Naive B cell (primary cell): ENCODE measurements at places on chromosomes 2 and 18. TPM values are rescaled to one million over a fixed set of nuclear protein-coding genes. Genes with fewer than 3 reads are reported as not detected.

DNA sequence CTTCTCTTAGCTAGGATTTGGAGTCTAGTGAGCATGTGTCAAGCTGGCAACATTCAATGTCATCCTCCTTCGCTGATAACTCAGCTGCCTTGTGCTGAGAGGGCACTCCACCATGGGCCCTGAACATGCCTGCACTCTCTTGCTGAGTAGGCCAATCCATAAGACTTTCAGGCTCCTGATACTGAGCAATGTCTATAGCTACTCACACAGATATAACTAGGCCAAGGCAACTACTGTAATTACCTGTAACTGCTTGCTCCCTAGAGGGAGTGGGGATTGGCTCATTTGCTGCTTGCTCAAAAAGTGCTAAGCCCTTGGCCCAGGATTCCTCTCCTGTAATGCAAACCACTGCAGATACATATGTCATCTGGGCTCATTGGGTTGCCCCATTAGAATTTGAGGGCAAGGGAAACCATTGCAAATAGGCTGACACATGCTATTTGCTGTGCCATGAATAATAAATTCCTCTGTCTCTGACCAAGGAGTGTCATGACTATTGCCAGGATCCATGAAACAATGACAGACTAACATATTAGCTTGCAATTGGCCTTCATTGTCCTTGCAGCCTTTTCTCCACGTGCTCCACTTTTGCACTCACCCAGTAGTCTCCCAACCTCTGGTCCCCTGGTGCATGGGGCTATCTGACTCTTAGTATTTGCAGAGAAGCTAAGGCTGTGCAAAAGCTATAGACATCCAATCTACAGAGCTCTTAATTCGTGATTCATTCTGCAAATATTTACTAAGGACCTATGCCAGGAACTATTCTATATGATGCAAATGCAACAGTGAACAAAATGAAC is 36.9 kb upstream of the BMPR2 start:
- H3K4me3 ChIP-seq = no peak overlapping the region
- no peaks in the 10 kb centered on the region for H3K36me3 ChIP-seq
- no peak overlapping the region for H3K27ac ChIP-seq
- H3K27me3 ChIP-seq = no peaks in the 10 kb centered on the region

GRCh38 chr2:64283641-64284361 is 139.6 kb upstream of the PELI1 start:
- no peak overlapping the region for H3K27ac ChIP-seq
- no peak overlapping the region for H3K4me3 ChIP-seq
- H3K27me3 ChIP-seq = no peaks in the 10 kb centered on the region
- no peaks in the 10 kb centered on the region for H3K4me1 ChIP-seq
- H3K36me3 ChIP-seq = no peaks in the 10 kb centered on the region
- peak; percentile 42 for DNase-seq

DNA sequence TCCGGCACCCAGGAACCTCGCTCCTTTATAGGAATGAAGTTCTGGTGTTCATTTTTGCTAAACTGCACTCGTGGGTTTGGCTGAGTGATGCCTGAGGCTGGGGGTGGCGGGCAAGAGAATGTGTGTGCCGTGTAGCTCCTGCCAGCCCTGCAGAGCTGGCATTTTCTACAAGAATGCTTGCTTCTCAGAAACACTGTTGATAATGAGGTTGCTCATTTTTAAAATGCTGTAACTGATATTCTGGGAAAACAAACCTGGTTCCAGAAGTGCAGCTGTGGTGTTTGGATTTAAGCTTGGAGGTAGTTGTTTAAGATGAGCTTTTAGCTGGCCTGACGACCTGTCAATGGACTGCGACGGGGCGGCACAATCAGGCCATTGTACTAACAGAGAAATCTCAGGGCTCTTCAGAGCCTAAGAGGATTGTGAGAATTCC is 511.9 kb upstream of the TNP1 start:
- H3K36me3 ChIP-seq = peaks cover 5% of the 10 kb centered on the region
- no peak overlapping the region for H3K4me3 ChIP-seq
- H3K27me3 ChIP-seq = peaks cover 15% of the 10 kb centered on the region
- no peak for DNase-seq
- no peaks in the 10 kb centered on the region for H3K4me1 ChIP-seq

- H3K27ac ChIP-seq = no peak overlapping the region
- no peaks in the 10 kb centered on the region for H3K4me1 ChIP-seq
- no peaks in the 10 kb centered on the region for H3K36me3 ChIP-seq
- DNase-seq = no peak
- H3K27me3 ChIP-seq = no peaks in the 10 kb centered on the region
Measured at GRCh38 chr2:18849841-18850578, 260.6 kb upstream of the NT5C1B start.

DNA sequence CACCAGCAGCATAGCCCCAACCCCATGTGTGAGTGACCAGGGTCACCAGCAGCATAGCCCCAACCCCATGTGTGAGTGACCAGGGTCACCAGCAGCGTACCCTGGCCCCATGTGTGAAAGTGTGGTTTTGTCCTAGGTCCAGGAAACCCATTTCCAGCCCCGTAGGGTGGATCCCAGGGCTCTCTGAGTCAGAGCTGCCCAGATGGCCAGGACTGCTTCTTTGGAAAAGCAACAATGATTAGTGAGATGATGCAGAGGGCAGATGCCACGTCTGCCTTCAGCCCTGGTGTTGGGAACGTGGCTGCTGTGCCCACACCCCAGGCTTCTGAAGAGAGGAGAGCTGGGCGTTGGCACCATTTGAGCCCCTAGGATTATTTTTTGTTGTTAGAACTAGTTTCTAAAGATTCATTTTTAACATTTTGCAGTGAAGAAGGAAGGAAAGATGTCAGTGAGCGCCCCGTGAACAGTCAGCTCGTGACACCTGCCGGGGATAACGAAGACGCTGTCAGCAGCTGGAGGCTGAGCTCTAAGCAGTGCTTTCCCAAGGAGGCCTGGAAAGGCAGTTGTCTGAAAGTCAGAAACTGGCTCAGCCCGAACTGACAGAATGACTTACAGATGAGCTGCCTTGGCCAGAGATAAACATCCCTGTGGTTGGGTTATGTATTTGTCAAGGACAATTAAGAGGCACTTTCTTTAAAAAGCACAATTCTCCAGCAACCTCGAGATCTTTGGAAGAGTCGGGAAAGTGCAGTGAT is 32.1 kb upstream of the KCNG2 start:
- H3K27me3 ChIP-seq = no peaks in the 10 kb centered on the region
- peaks cover 21% of the 10 kb centered on the region for H3K36me3 ChIP-seq
- no peak overlapping the region for H3K27ac ChIP-seq
- H3K4me3 ChIP-seq = no peak overlapping the region
- no peak for DNase-seq
- peaks cover 3% of the 10 kb centered on the region for H3K4me1 ChIP-seq

DNA sequence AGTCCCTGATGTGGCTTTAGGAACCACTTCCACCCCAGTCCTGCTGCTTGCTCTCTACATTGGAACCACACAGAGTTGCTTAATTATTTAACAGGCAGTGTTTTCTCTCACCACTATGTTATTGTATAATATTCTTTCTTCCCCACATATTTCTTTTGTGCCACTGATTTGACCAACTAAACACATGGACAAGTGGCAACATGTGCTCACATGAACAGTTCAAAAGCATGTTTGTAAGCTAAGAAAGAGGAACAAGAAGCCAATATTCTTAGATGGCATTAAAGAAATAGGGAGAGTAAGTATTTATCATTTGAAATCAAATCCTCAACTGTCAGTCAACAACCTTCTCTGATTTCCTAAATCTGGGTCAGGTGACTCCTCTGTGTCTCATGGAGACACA is 409.6 kb downstream of the FBXO15 start:
- no peak overlapping the region for H3K27ac ChIP-seq
- no peaks in the 10 kb centered on the region for H3K4me1 ChIP-seq
- no peak overlapping the region for H3K4me3 ChIP-seq
- no peaks in the 10 kb centered on the region for H3K36me3 ChIP-seq

GRCh38 chr2:85230679-85231467 is 96.9 kb downstream of the TGOLN2 start:
- DNase-seq = no peak
- H3K27me3 ChIP-seq = peaks cover 33% of the 10 kb centered on the region
- H3K36me3 ChIP-seq = no peaks in the 10 kb centered on the region
- H3K4me1 ChIP-seq = peaks cover 5% of the 10 kb centered on the region
- H3K27ac ChIP-seq = no peak overlapping the region

DNA sequence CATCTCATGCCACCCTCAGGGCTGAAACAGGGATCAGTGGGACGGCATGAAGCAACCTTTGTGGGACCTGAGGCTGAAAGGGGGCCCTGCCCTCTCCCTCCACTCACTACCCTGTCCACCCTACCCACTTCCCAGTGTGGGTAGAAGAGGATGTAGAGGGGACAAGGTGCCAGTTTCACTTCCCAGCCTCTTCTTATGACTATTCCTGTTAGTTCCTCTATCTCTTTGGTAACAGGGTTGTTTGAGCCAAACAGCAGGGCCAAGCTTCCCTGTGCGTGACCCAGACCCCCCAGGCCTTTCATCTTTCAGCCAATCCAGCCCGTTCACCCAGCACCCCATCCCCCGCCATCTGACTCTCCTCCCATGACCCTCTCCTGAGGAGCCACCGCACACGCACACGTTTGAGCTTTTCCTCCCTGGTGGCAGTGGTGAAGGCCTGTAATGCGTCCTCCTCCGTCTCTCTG is 82.3 kb downstream of the STPG4 start:
- peak; percentile 86 for DNase-seq
- H3K36me3 ChIP-seq = peaks cover 2% of the 10 kb centered on the region
- peaks cover 53% of the 10 kb centered on the region for H3K4me1 ChIP-seq
- peak overlapping the region; percentile 100 for H3K27ac ChIP-seq
- H3K4me3 ChIP-seq = peak overlapping the region; percentile 6

GRCh38 chr18:39966275-39966674 is 1988.8 kb upstream of the PIK3C3 start:
- H3K27me3 ChIP-seq = no peaks in the 10 kb centered on the region
- no peak for DNase-seq
- H3K27ac ChIP-seq = no peak overlapping the region
- H3K4me3 ChIP-seq = no peak overlapping the region

- peak overlapping the region; percentile 1 for H3K27ac ChIP-seq
- DNase-seq = peak; percentile 19
- no peaks in the 10 kb centered on the region for H3K36me3 ChIP-seq
- peaks cover 33% of the 10 kb centered on the region for H3K4me1 ChIP-seq
Measured at GRCh38 chr2:113965644-113966043, 75.8 kb downstream of the ACTR3 start.

- H3K4me3 ChIP-seq = no peak overlapping the region
- DNase-seq = no peak
- no peak overlapping the region for H3K27ac ChIP-seq
Measured at GRCh38 chr2:113084249-113085000, 16.7 kb downstream of the IL1F10 start.

- no peak for DNase-seq
- no peaks in the 10 kb centered on the region for H3K36me3 ChIP-seq
- no peak overlapping the region for H3K4me3 ChIP-seq
- peaks cover 10% of the 10 kb centered on the region for H3K27me3 ChIP-seq
- H3K4me1 ChIP-seq = no peaks in the 10 kb centered on the region
Measured at GRCh38 chr18:23731861-23732260, 42.6 kb downstream of the LAMA3 start.

- H3K4me1 ChIP-seq = peaks cover 24% of the 10 kb centered on the region
- H3K27ac ChIP-seq = no peak overlapping the region
- no peaks in the 10 kb centered on the region for H3K36me3 ChIP-seq
- H3K27me3 ChIP-seq = peaks cover 46% of the 10 kb centered on the region
Measured at GRCh38 chr2:32952761-32953476, 6.2 kb downstream of the LTBP1 start.

GRCh38 chr2:8197101-8197500 is 484.8 kb upstream of the ID2 start:
- H3K27ac ChIP-seq = no peak overlapping the region
- no peaks in the 10 kb centered on the region for H3K4me1 ChIP-seq
- peaks cover 16% of the 10 kb centered on the region for H3K27me3 ChIP-seq
- peaks cover 15% of the 10 kb centered on the region for H3K36me3 ChIP-seq

GRCh38 chr2:175175896-175176295 is 5.6 kb downstream of the ATP5MC3 start:
- peaks cover 9% of the 10 kb centered on the region for H3K36me3 ChIP-seq
- DNase-seq = no peak
- H3K27ac ChIP-seq = no peak overlapping the region

DNA sequence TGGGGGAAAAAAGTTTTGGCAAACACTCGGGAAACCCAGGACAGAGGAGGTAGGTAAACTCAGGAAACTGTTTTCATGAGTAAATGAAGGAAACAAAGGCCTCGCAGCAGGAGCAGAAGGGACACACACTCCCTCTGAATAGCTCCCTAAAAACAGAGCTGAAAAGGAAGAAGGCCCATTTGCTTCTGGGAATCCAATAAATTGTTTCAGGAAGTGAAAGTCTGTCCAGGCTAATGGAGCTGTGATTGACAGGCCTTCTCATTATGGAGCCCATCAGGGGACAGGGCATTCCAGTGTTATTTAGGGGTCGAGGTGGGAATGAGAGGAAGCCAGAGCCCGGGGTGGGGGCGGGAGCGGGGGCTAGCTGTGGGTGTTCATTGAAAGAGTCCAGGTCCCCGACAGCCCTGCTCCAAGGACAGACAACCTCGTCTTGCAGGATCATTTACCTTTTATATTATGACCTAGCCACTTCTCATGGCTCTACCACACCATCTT is 81.2 kb downstream of the GBX2 start:
- DNase-seq = no peak
- H3K36me3 ChIP-seq = no peaks in the 10 kb centered on the region
- H3K4me3 ChIP-seq = no peak overlapping the region
- H3K27me3 ChIP-seq = peaks cover 7% of the 10 kb centered on the region
- no peak overlapping the region for H3K27ac ChIP-seq
- no peaks in the 10 kb centered on the region for H3K4me1 ChIP-seq

GRCh38 chr2:65227020-65227455 is 593 bp upstream of the ACTR2 start:
- peak overlapping the region; percentile 100 for H3K4me3 ChIP-seq
- H3K27ac ChIP-seq = peak overlapping the region; percentile 99
- DNase-seq = no peak
- peaks cover 13% of the 10 kb centered on the region for H3K4me1 ChIP-seq

- H3K4me3 ChIP-seq = no peak overlapping the region
- H3K4me1 ChIP-seq = peaks cover 3% of the 10 kb centered on the region
- H3K36me3 ChIP-seq = no peaks in the 10 kb centered on the region
- H3K27me3 ChIP-seq = peaks cover 2% of the 10 kb centered on the region
- no peak overlapping the region for H3K27ac ChIP-seq
Measured at GRCh38 chr2:3645745-3646389, 12.1 kb upstream of the ALLC start.

C2orf66 gene
- not detected for polyA plus RNA-seq

ALPI gene
- polyA plus RNA-seq = not detected

CNDP1 gene
- polyA plus RNA-seq = not detected

SERPINB10 gene
- not detected for polyA plus RNA-seq

GKN2 gene
- polyA plus RNA-seq = not detected

EN1 gene
- not detected for polyA plus RNA-seq

TSN gene
- polyA plus RNA-seq = 88.1 TPM

PPP1R1C gene
- polyA plus RNA-seq = not detected

SP5 gene
- not detected for polyA plus RNA-seq

HMSD gene
- not detected for polyA plus RNA-seq

PPP1CB gene
- polyA plus RNA-seq = 82.1 TPM

DUSP2 gene
- 220 TPM for polyA plus RNA-seq

INPP4A gene
- polyA plus RNA-seq = 2.7 TPM

LYG1 gene
- polyA plus RNA-seq = 1.1 TPM

KCNIP3 gene
- not detected for polyA plus RNA-seq

BOLL gene
- not detected for polyA plus RNA-seq

SCYGR4 gene
- not detected for polyA plus RNA-seq

ADD2 gene
- 12.5 TPM for polyA plus RNA-seq
